Inflammatory macrophage treated with lipopolysaccharide for 4 hours (primary cell): ENCODE measurements at places on chromosomes 16 and 17.

GRCh38 chr17:37827905-37828650 lies 83.2 kb upstream of the HNF1B start:
- DNase-seq, result no peak

DNA sequence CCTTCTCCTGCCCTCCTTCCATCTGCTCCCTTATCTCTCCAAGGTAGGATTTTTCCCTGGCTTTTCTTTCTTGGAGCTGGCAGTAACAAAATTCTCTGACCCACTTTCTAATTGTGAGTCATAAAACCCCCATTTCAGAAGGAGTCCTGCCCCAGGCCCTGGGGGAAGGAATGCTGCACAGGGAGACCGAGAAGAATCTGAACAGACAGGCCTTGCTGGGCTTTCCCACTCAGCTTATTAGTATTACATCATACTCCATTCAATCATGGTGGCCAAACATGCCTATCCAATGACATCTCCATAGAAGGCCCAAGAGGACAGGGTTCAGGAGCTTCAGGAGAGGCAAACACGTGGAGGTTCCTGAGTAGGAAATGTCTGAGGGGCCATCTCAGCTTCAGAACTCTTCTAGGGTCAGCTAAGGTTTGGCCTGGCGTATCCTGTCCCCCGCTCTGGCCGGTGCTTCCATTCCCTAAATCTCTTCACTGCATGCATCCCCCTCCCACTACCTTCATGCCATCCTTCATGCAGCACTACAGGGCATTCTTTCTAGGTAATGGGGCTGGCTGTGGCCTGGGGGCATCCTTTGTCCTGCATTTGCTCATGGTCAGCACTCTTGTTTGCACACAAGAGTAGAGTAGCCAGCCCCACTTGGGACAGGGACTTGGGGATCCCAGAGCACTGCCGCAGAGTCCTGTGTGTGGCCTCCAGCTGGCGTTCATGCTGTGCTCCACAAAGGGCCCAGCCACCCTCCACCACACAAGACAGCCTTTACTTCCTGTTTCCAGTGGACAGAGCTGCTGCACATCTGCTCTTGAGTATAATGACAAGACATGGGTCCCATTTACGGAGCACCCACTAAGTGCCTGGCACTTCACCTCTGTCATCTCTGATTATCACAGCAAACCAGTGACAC lies 8.2 kb downstream of the SLC6A2 start:
- no peak for DNase-seq

DNA sequence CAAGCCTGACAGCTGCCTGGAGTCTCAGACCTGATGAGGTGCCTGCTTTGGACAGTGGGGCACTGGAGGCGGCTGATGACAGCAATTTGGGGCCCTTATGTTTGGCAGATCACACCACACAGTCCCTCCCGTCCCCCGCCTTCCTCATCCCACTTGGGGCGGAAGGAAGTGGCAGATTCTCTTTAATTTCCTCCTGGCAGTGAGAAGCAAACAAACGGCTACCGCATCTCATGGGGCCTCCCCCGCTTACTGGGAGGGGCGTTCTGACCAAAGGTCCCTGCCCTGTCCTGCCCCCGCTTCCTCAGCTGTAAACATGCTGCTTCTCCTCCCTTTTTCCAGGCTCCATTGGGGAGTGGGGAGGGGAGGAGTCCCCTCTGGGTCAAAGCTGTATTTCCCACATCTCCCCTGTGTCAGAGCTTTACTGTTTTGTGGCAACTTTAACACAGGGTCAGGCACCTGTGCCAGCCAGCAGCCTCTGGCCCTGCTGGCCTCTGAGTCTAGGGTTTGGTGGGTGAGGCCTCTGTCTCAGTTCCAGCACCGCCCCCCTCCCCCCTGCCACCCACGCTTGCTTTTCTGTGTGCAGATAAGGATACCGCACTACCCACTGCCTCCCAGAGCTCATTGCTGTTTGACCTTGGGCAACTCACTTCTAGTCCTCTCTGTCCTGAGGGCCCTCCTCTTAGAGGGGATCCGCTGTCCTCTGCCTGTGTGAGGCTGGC lies 5.4 kb upstream of the NFATC3 start:
- DNase-seq, result peak; percentile 83

- DNase-seq, result no peak
Observed at GRCh38 chr16:50881956-50882355, 140.1 kb downstream of the CYLD start.

GRCh38 chr17:8326511-8327302 lies 12.9 kb upstream of the ODF4 start:
- DNase-seq, result peak; percentile 39

DNA sequence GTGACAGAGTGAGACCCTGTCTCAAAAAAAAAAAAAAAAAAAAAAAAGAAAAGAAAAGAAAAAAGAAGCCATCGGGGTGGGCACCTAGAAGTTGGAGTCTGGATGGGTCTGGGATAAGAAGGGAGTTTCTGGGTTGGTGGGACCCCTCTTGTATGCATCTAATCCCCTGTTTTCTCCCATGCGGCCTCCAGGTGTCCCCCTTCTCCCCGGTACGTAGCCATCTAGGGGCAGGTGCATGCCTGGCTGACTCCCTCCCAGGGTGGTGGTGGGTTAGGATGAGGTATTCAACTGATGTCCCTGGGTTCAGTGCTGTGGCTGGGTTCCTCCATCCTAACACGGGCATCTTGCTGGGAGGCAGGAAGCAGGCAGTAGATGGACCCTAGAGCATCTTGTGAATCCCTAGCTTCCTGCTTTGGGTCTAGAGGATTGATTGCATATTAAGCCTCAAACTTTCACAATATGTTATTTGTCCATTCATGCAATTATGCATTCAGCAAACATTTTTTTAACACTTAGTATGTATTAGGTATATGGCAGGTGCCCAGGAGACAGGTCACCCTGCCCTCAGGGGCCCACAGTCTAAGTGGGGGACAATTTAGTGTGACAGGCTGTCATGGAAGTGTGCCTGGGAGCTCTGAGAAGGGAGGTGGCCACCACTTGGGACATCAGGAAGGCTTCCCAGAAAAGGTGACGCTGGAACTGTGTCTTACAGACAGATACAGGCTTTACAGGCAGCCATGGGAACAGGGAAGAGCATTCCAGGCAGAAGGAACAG lies 13.1 kb downstream of the FMNL1 start:
- DNase-seq, result peak; percentile 55

- DNase-seq, result no peak
Observed at GRCh38 chr17:68578236-68578635, 22.9 kb downstream of the FAM20A start.

- DNase-seq, result no peak
Observed at GRCh38 chr16:53745086-53745485, 41.1 kb downstream of the FTO start.

DNA sequence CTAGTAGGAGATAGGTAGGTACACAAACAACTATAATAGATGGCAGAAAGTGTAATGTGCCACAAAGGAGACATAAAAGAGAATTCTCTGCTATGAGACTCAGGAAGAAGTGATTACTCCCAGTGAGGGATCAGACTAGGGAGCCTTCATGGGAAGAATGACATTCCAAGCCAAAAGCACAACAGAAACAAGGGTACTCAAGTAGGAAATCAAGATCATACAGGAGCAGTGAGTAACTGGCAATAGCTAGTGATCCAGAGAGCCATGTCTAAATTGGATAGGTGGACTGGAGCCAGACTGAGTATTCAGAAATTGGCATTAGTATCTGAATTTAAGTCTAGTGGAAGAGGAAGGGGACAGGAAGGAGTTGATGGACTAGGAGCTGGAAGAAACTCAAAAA lies 10.7 kb downstream of the RFFL start:
- DNase-seq, result no peak

DNA sequence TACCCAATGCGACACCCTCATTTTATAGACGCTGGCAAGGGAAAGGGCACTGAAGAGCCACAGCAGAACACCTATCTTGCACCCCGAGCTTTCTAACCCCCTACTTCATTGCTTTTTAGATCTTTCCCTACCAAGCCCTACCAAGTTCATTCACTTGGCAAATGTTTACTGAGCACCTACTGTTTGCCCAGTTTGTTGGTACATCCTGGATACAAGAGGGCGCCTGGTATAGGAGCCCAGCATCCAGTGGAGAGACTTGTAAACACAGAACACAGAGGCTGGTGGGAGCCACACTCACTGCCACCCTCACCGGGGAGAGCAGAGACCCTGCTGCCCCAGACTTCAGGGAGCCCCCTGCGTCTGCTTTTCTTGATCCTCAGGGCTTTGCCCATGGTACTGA lies 112.6 kb downstream of the GNAO1 start:
- DNase-seq, result no peak

DNA sequence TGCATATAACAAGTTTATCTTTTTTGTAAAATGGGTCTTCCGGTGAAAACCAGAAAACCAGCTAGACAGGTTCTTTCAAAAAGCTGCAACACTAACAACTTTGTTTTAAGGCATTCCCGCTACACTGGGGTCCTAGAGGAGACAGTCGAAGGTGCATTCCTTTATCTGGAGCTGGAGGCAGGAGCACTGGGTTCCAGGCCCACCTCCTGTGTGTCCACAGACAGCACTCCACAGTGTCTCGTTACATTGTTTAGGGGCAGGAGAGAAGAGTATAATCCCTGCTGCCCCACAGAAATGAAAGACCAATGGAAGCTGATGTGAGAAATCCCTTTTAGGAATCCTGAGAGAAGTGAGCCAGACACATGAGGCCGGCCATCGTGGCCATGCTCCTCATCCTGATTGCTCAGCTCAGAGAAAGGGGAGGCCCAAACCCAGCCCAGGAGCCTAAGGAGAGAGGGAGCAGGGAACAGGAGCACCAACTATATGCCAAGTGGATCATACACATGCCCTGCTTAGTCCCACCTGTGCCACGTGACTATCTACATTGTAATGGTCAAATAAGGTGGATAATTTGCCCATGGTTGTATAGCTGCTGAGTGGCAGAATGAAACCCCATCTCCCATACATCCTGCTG lies 59.5 kb downstream of the CCDC182 start:
- no peak for DNase-seq

- DNase-seq, result no peak
Observed at GRCh38 chr17:62657145-62657665, 29.7 kb downstream of the MRC2 start.
